Right forelimb (tissue), 1 donor: ENCODE measurements at places on chromosomes 7 and 10.
A peak's percentile ranks its signal among the peaks of the same experiment; 100 is the strongest.

- DNase-seq = peak; percentile 50
Measured at GRCh38 chr7:71521506-71521905, 389.6 kb downstream of the GALNT17 start.

- no peak for DNase-seq
Measured at GRCh38 chr7:55504967-55505658, 67.2 kb downstream of the VOPP1 start.

DNA sequence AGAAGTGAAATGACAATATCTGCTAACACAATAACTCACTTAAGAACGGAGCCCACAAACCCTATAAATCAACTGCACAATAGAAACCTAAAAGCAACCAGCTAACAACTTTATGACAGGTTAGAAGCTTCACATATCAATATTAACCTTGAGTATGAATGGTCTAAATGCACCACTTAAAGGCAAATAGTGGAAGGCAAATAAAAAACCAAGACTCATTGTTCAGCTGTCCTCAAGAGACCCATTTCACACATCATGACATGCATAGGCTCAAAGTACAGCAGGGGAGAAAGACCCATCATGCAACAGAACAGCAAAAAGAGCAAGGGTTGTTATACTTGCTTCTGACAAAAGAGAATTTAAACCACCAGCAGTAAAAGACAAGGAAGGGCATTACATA, 46.8 kb downstream of the CDC14C start:
- DNase-seq = no peak

- DNase-seq = no peak
Measured at GRCh38 chr10:110915035-110915434, 3.9 kb downstream of the BBIP1 start.

GRCh38 chr10:62046522-62047227, 145.2 kb downstream of the ARID5B start:
- peak; percentile 39 for DNase-seq

DNA sequence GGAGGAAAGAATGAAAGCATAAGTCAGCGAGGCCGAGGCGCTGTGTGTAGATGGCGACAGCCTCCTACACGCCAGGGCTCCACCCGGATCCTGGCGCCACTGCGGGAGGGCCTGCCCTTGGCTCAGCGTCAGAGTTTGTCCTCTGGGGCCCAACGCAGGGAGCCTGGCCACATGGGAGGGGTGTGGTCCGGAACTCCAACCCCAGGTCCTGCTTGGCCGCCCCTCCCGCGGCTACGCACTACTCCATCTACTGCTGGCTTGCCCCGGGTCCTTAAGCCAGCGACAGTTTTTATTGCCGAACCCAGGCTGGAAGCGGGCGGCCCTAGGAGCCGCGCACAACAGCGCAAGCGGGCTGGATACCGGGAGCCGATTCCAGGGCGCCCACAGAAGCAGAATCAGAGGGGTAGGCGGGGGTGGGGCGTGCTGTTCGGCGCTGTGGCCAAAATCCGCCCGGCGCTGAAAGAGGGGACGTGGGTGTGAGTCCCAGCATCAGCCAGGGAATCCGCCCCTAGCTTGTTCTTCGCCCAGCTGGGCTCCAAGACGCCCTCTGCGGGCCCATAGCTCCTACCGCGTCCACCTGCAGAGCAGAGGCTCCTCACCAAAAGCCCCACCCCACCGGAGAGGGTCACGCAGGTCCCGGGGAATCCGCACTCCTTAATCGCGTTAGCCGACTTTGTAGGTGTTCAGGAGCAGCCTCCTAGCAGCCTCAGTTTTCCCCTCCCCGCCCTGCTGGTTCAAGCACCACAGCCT, 4.5 kb downstream of the KAZALD1 start:
- DNase-seq = peak; percentile 71
